ENCODE measurements at places on chromosomes 11 and 22.

- no peak for DNase-seq
Measured at GRCh38 chr22:30340911-30341685, 14.4 kb upstream of the TBC1D10A start.

DNA sequence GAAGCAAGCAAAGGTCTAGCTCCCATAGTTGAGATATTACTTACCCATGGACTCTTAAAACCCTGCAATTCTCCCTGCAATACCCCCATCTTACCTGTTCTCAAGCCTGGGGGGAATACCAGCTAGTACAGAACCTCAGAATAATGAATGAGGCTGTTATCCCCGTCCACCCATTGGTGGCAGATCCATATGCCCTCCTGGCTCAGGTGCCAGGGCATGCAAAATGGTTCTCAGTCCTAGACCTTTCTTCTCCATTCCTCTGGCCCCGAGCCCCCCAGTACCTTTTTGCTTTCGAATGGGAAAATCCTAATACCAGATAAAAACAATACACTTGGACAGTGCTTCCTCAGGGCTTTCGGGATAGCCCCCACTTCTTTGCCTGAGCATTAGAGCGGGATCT lies 86.4 kb downstream of the PIWIL4 start:
- no peak for DNase-seq

GRCh38 chr22:38867471-38868285 lies 4.3 kb downstream of the CBX6 start:
- DNase-seq: no peak

- DNase-seq: no peak
Measured at GRCh38 chr11:88620568-88621130, 283.1 kb upstream of the CTSC start.

DNA sequence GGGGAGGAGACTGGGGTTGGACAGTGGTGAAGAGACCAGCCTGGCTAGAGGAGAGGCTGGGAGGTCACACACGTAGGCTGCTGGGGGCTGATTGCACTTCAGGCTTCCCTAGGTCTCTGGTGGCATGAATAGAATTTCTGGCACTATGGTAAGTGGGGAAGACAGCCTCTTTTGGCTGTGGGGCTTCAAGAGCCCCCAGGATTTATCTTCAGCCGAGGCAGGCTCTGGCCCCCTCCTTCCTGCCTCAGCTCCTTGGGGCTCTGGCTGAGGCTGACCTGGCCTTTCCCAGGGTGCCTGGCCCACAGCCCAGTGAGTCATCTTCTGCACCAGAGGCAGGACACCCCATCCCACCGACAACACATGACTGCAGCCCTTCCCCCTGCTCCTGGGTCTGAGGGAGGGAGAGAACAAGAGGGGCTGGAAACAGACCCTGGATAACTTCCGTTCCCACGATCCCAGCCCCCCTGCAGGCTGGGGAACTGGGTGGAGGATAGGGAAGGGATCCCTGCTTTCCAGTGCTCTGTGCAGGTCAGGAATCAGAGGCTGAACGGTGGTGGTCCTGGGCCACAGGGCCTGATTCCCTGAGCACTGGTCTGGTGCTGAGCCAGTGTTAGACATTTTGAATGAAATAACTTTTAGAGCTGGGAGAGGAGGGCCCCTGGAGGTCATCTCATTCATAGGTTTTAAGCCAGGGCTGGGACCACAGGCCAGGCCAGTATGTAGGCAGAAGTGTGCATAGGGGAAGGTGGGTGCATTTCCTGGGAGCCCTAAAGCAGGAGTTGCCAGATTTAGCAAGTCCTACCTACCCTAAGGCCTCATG lies 26.5 kb downstream of the ARHGEF17 start:
- no peak for DNase-seq

DNA sequence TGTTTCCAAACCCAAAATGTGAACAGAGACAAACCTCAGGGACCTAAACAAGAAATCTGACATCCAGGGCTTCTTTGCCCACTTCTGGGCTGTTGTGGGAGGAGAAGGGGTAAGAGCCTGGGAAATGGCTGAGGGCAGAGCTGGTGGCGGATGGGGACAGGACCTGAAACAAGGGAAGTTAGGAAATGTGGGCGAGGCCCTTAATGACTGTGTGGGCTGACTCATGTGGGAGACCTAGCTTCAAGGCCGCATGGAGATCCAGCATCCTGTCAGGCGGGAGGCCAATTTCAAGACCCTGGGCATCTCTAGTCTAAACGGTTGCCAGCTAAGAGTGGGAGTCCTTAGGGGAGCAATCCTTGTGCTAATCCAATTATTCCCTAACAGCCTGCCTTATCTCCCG lies 2.1 kb upstream of the OAF start:
- no peak for DNase-seq

All from stimulated activated CD4-positive, alpha-beta T cell treated with anti-CD3 and anti-CD28 coated beads, Interleukin-2, amount 100 ng/mL, for 24 hours (primary cell).